ENCODE measurements at places on chromosomes 6 and 20.

- DNase-seq, result no peak
These were observed 90.6 kb downstream of the SCP2D1 start for GRCh38 chr20:18904192-18904591.

DNA sequence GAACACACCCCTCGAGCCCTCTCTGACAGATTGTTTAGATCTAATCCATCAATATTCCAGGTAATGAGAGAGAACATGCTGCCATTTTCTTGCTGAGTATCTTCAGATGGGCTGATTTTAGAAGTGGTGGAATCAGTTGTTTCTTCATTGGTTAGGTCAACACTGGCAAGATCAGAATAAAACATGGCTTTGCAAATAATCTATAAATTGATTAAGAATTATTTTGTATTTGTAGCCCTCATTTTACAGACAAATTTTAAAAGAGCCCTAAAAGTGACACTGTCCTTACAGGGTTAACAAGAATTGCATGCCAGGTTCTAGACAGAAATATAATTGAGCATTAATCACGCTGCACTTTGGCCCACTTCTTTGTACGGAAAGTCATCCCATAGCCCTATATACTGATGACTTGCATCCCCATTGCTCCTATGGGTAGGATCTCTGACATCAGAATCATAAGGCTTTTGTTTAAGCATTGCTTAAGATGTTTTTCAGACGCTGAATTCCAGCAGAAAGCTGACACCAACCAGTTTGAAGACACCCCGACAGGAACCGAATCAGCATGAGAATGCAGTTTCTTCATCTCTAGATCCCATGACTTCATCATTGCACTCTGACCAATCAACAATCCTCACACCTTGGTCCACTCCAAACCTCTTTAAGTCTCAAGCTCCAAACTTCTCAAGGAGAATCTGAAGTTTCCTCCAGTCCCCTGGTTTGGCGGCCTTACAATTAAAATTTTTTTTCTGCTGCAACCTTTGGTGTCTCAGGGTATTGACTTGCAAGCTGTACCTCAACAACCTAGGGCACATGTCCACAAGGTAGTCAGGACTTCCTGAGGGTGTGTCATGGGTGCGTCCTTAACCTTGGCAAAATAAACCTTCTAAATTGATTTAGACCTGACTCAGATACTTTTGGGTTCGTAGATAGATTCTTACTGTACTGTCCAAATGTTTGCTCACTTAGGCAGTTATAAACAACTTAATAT lies 7.8 kb downstream of the TDP2 start:
- peak; percentile 16 for DNase-seq

GRCh38 chr6:96716221-96716620 lies 121.1 kb downstream of the GPR63 start:
- DNase-seq, result no peak

- DNase-seq, result peak; percentile 64
These were observed 54.5 kb upstream of the HMGCLL1 start for GRCh38 chr6:55633471-55633870.

- peak; percentile 83 for DNase-seq
These were observed 92.1 kb downstream of the FOXC1 start for GRCh38 chr6:1701668-1702353.

- peak; percentile 68 for DNase-seq
These were observed 32.1 kb downstream of the LAMA4 start for GRCh38 chr6:112221981-112222852.

DNA sequence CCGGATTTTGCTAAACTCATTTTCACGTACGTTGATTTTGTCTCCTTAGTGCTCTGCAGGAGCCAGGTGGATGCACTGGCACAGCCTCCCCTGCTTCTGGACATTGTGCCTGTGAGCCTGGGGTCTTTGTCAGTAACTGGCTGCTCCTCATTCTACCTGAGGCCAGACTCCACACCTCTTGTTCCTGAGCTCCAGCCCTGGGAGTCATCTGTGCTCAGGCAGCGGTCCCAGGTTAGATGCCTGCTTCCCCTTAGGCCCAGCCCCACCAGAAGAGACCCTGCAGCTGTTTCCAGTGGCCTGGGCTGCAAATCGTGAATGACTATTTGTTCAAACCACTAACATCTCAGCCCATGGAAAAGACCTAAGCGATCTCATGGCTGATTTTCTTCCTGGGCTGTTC lies 129.1 kb downstream of the ERMARD start:
- no peak for DNase-seq

DNA sequence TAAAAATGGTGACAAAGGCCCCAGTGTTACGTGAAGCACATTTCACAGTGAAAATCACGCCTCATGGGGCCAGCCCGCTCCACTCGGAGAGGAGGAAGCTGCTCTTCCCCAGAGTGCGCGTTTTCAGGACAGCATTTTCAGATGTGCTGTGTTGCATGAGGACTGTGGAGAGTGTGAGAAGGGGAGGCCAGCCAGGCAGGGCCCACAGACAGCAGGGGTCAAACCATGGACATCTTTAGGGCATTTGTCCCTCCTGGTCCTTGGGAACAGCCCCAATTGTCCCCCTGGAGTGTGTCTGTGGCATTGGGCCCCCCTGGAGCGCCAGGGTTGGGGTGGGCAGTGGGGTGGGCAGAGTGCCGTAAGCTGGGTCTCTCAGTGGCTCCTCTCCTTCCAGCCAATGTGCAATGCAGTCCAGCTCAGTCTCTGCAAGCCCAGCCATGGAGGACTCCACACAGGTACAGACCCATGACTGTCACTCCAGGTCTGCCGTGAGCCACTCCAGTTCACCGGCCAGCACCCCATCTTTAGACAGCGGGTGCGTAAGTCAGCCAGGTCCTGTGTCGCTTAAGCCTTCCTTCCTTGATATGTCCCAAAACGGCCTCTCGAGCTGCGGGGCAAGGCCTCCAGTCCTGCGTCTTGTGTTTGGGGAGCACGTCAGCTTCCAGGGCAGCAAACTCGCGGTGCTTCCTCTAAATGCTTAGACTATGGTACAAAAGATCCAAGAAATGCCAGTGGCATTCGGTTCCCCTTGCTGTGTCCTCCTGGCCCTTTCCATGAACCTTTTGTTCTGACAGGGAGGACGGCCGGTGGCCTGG lies 159.3 kb upstream of the AFDN start:
- DNase-seq, result no peak

DNA sequence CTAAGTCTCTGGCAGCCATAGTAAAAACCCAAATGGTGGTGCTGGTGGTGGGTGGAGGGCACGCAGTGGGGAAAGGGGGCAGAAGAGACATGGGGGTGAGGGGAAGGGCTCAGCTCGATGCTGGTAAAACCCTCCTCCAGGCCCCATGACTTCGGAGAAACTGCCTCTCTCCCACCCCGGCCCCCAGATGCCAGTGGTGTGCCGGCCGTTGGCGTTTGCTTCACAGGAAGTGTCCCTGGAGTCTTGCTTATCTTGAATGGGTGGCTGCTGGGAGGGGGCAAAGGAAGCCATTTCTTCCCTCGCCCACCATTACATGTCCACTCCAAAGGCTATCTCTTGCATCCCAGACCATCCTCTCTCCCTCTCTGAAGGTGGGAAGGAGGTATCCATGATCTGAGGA lies 25.4 kb downstream of the VEGFA start:
- no peak for DNase-seq

- no peak for DNase-seq
These were observed 20.7 kb upstream of the ADGB start for GRCh38 chr6:146578054-146578453.

GRCh38 chr6:108862479-108863191 lies 14.4 kb downstream of the ARMC2 start:
- peak; percentile 48 for DNase-seq

DNA sequence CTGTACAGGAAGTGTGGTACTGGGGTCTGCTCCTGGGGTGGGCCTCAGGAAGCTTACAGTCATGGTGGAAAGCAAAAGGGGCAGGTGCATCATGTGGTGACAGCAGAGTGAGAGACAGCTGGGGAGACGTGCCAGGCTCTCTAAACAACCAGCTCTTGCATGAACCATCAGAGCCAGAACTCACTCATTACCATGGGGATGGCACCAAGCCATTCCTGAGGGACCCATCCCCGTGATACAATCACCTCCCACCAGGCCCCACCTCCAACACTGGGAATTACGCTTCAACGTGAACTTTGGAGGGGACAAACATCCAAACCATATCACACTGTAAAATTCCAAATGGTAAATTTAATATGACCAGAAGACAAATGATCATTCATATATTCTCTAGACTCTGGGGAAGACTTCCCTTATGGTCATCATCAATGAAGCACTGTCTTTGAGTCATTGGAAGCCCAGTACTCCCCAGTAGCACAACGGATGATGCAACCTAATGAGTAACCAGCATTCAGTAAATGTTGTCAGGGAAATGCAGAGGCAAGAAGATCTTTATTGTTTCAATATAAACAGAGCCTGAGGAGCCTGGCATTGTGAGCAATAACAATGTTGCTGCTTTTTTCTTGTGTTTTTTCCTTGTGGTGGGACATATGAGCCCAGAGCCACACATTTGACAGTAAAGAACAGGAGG lies 48.2 kb upstream of the RALY start:
- no peak for DNase-seq

- DNase-seq, result no peak
These were observed 333.8 kb downstream of the PKHD1 start for GRCh38 chr6:51753635-51754034.

DNA sequence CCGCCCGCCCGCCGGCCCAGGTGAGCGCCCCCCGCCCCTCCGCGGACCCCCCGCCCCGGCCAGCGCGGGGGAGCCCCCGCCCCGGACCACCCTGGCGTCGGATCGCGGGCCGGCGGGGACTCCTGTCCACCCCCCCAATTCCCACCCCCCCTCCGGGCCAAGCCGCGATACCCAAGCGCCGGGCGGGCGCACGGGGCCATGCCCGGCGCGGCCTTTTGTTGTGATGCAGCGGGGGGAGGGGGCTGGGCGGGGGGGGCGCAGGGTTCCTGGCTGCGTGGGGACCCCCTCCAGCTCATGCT lies 245 bp downstream of the SRC start:
- no peak for DNase-seq

- peak; percentile 55 for DNase-seq
These were observed 64.2 kb downstream of the LAMA4 start for GRCh38 chr6:112190164-112190563.
